ENCODE measurements at places on chromosomes 1 and 21.

- no peak for DNase-seq
Measured at GRCh38 chr1:209625791-209626285, 26.4 kb downstream of the LAMB3 start.

DNA sequence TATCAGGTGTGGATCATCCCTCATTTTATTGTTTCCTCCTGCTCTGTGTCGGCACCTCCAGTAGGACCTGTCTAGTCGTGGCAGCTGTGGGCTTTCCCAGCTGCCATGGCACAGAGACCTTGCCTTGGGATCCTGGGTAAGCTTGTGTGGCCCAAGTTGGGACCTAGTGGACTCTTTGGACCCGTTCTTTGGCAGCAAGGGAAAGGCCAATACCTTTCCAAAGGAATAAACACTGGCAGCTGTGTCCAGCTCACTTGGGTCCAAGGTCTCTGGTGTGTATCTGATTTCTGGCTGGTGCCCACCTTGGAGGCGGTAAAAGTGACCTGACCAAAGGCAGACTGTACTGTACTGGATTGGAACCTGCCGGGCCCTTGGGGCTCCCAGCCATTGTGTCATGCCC is 21.8 kb downstream of the DIP2A start:
- DNase-seq, result no peak

GRCh38 chr1:62037274-62037673 is 157.4 kb upstream of the L1TD1 start:
- no peak for DNase-seq

GRCh38 chr1:9326596-9326995 is 33.9 kb downstream of the SPSB1 start:
- peak; percentile 17 for DNase-seq

DNA sequence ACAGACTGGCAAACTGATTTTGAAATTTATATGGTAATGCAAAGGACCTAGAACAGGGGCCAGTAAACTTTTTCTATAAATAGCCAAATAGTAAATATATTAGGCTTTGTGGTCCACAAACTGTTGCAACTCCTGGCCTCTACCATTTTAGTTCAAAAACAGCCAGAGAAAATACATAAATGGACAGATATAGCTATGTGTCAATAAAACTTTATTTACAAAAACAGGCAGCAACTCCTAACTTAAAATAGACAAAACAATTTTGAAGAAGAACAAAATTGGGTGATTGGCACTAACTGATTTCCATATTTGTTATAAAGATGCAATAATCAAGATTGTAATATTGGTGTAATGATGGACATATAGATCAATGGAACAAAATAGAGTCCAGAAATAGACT is 6.7 kb upstream of the TRAF5 start:
- no peak for DNase-seq

DNA sequence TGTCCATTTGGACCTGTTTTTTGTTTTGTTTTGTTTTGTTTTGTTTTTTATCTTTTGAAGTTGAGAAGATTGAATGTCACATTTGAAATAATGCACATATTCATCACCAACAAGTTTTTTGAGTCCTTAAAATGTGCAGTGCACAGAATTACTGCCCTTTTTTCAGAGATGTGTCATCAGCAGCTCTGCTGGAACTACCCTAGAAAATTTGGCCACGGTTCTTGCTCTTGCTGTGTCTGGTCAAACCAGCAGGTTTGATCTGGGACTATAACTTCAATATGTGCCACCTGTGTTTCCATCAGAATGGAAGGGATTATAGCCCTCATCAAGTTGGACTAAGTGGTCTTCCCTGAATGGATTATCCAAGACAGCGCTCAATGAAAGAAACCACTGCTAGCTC is 24.1 kb upstream of the CNN3 start:
- no peak for DNase-seq

- no peak for DNase-seq
Measured at GRCh38 chr1:19725606-19726005, 60.9 kb downstream of the HTR6 start.

DNA sequence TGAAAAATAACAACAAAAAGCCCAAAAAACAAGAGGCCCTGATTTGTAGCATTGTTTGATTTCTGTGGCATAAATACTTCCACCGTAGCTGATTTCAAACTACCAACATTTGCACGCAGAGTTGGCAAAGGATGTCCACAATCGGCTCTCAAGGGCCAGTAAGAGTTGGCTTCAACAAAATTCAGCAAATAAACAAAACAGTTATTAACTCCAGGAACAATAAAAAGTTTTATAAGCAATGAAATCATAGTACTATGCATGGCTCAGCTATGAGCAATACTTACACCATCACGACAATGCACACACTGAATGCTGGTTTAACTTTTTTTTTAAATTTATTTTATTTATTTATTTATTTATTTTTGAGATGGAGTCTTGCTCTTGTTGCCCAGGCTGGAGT is 8.7 kb upstream of the COX20 start:
- DNase-seq, result no peak

DNA sequence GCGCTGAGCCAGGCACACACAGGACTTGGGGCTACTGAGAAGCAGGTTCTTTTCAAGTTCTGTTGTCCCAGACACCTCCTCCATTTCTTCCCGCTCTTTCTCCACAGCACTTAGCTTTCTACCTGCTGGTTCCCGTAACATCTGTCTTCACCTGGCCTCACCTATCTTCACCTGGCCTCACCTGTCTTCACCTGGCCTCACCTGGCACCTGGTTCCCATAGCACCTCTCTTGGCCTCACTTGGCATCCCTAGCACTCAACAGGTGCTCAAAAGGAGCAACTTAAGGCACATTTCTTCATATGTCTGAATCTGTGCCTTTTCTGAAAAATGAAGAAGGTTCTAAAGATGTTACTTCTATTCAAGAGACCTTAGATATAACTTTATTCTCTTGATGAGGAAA is 10.4 kb downstream of the KCNK1 start:
- no peak for DNase-seq
